ENCODE measurements at places on chromosomes 11 and 22.
A peak's percentile ranks its signal among the peaks of the same experiment; 100 is the strongest.

DNA sequence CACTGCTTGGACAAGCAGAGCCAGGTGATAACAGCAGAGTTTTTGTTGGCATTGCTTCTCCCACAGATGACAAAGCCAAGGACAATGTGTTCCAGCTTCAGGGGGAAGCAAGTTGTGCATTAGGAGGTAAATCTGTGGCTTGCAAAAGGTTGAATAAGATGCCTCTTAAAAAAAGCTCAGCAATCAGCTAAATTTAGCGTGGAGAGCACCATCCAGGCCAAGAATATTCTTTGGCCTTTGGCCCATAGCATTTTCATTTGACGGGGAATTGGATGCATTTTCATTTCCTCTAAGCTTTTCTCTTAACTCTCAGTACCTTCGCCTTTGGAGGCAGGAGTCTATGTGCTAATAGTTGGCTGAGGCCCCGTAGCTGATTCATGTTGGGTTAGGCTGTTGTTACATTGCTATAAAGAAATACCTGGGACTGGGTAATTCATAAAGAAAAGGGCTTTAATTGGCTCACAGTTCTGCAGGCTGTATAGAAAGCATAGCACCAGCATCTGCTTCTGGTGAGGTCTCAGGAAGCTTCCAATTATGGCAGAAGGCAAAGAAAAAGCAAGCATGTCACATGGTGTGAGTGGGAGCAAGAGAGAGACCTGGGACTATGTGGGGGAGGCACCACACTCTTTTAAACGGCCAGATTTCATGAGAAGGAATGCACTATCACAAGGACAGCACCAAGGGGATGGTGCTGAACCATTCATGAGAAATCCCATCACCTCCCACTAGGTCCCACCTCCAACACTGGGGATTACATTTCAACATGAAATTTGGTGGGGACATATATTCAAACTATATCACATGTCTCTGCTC, 350.1 kb upstream of the C11orf87 start:
- DNase-seq, result no peak

- DNase-seq, result no peak
Observed at GRCh38 chr11:68773521-68774193, 22.3 kb upstream of the TESMIN start.

- no peak for DNase-seq
Observed at GRCh38 chr11:33347490-33348125, 90.4 kb downstream of the HIPK3 start.

GRCh38 chr11:71364176-71364671, 84.0 kb downstream of the DHCR7 start:
- DNase-seq, result no peak

GRCh38 chr11:18270102-18270501, 4.0 kb downstream of the SAA1 start:
- DNase-seq, result no peak

DNA sequence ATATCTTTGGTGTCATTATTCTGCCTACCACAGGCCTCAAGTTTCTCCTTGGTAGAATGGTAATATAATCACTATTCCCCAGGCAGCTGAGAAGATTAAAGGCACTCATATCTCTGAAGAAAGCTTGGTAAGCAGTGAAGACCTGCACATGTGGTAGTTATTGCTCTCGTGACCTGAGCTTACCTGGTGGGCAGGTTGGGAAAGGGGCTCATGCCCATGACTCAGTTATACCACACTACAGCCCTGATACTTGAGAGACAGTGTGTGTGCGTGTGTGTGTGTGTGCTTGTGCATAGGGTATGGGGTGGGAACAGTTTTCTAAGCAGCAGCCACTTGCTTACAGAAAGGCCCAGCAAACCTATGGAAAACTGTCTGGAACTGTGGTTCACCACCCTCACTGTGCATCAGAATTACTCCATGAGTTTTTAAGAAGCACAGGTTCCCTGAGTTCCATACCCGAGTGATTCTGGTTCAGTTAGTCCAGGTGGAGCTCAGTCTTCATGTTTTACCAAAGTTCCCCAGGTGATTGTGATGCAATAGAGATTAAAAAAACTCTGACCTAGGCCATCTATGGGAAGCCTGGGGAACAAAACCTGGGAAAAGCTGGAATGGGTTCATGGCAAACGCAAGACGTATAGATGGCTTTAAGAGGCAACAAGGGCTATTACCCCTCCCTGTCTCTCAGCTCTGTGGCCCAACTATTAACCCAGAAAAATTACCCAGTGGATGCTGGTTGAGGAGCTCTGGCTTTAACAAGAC, 79.0 kb upstream of the ZBED5 start:
- DNase-seq, result no peak

- DNase-seq, result no peak
Observed at GRCh38 chr22:19285831-19286230, 5.7 kb downstream of the CLTCL1 start.

DNA sequence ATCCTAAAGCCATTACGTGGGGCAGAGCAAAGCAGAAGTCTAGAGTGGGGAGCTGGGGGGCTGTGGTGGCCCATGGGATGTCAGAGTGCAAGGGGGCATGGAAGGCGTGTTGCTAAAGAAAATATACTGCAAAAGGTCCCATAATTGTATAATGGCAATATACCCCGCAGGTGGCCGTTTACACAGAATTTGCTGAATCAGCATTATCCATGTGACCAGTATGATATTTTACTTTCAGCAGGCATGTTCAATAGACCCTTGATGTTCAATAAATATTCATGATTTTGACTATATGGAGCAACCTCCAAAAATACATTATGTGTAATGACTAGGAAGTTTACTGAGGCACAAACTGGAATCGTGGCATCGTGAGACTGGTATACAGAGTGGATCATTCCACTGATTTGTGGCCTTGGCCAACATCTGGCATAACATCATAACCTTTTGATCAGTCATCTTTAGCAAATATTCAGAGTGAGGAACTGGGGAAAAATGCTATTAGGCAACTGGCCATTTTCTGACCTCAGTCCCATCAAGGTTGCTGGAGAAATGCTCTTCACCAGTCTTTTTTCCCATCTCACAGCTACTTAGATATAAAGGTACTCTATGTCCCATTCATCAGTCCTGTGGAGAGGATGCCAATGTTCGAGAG, 29.3 kb upstream of the PPP2R1B start:
- DNase-seq, result no peak

DNA sequence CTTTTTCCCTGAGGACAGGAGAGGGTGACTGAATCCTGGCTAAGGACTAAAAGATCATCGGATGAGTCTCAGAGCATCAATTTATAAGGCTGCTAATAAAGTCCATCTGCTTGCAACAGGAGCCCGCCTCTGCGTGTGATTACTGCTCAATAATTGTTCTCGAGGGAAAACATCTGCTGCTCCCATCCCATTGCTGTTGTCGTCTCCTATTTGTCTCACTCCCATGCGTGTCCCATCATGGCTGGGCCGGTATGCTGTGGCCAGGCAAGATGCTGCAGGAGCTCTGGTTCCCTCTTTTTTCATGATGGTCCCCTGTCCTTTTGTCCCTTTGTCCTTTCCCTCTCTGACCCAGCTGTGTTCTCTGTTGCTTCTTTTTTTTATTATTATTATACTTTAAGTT, 121.2 kb downstream of the SPATA19 start:
- DNase-seq, result no peak

DNA sequence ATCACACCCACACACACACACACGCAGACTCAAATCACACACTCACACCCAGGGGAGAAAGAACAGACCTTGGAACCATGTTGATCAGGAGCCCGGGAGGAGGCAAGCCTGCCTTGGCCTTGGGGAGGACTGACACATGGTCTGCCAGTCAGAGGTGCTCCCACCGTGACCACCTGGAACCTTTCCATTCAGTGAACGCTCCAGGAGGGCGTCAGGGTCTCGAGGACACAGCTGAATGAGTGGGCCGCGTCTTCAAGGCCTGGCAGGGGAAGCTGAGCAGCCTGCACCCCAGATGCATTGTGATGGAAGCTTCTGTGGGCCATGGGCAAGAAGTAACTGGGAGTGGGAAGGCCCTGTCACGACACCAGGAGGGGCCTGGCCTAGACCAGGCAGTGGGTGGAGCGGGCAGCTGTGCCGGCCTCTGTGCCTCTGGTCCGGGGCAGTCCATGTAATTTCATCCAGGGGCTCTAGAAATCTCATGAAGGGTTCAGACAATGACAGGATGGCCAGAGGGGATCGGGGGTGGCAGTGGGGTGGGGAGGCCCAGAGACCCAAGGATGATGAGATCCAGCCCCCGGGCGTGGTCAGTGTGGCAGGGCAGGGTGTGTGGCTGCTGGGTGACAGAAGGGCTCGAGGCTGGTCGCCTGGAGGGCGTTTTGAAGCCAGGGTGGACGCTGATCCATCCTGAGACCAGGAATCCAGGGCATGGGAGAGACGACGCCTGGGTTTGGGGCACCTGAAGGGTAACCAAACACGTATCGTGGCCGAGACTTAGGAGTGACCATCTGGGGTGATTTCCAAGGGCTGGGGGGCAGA, 53.7 kb downstream of the IGF2 start:
- no peak for DNase-seq

DNA sequence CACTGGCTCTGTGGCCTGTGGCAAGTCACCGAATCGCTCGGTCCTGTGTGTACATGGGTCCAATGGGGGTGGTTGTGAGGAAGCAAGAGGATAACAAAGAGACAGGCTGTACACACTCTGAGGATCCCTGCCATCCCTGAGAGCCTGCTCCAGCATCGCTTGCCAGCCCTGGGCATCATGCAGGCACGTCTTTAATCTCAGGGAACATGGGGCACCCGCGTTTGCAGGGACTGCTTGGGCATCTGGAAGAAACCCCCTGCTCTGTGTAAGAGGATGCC, 1.3 kb upstream of the C1QTNF5 start:
- no peak for DNase-seq

- no peak for DNase-seq
Observed at GRCh38 chr11:28596816-28597215, 488.6 kb downstream of the METTL15 start.

GRCh38 chr22:37696657-37697537, at the start of gene TRIOBP:
TSS of gene TRIOBP (plus strand) at chr22:37697048. CDS start at chr22:37701366, 4,318 bp downstream.
- DNase-seq, result peak; percentile 87

DNA sequence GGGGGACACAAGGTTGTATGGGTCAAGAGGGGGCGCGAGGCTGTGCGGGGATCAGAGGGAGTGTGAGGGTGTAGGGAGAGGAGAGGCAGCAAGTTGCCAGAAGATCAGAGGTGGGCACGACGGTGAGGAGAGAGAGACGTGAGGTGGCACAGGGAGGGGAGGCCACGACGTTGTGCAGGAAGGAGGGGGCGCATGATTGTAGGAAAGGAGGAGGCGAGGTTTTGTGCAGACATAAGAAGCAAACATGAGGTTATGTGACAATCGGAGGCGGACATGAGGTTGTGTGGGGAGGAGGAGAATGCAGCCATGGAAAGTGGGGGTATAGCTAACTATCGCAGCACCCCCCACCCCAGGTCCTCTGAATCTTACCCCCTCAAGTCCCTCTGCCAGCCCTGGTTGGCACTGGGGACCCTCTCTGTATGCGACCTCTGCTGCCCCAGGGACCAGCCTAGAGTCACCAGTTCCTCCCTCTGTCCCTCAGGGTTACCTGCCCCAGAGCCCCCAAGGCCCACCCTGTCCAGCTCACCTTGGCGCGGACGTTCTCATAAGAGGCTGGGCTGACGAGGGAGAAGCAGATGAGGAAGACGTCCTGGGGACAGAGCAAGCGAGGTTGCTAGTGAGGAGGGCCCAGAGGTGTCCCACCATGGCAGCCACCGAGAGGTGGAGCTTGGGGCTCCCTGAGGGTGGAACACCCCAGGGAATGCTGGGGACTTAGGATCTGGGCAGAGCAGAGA, 12.5 kb downstream of the RAC2 start:
- no peak for DNase-seq

DNA sequence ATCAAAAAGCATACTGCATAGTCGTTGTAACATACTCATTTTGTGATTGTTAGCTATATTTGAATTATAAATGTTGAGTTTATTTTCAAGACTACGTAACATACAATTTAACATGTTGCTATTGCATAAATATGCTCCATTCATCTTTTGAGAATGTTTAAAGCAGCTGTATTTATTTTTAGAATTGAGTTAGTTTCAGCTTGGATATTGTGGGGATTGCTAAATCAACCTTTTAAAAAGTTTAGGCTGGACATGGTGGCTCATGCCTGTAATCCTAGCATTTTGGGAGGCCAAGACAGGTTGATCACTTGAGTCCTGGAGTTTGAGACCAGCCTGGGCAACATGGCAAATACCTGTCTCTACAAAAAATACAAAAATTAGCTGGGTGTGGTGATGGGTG, 288.1 kb downstream of the DYNC2H1 start:
- no peak for DNase-seq

DNA sequence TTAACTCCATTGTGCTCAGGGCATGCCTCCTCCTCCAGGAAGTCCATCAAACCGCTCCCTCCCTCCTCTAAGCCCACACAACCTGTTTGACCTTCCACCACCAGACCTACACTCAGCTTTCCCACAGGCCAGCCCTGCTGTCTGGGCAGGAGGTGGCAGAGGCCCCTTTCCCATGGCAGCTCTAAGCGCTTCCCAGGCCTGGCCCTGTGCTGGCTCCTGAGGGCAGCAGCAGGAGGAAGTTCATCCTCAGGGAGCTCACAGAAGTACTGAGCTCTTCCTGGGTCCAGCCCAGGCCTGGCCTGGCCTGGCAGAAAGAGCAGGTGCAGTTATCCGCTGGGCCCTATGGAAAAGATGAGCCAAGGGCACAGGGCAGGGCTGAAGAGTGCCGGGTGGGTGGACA, 31.4 kb downstream of the ARAP1 start:
- DNase-seq, result no peak

GRCh38 chr11:60858731-60859464, 3.1 kb upstream of the PTGDR2 start:
- DNase-seq, result no peak

- no peak for DNase-seq
Observed at GRCh38 chr11:79940165-79940564, 499.3 kb upstream of the TENM4 start.

DNA sequence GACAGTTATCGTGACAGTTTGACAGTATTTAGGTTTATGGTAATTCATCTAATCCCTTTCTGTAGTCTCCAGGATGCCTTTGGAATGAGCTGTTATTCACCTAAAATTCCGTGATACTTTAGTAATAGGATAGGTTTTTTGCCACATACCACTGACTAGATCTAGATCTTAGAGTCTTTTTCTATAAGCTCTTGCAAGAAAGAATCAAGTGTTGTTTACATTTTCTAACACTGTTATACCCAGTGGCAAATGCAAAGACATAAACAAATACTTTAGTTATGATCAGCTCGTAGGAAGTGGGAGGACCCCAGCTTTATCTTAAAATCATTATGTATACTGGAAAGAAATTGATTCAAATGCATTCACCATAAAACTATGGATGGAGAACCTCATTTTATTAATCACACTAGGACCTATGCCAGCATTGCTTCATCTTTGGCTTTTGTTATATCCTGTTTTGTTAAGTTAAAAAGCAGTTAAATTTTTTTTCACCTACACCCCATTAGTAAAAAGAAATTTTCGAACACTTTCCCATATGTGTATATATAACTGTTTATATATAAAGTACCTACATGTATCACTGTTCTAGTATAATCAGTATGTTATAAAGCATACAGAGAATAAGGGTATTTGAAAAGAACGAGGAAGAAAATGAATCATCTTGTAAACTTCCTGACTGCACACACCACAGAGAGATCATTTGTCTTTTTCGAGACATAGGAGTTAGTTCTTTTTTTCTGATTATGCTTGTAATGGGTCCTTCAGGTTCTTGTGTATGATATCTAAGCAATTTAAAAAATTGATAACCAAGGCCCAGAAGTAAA, 60.9 kb downstream of the PDHX start:
- no peak for DNase-seq

Data from NCI-H2227 treated with DMSO at 0.1 percent for 48 hours (cell line).